Activated T-helper 2 cell treated with anti-CD3 and anti-CD28 coated beads, Interferon-gamma antibody, Interleukin-2, Interleukin-4, amounts not matched to agents 10 μg/mL and 5 μg/mL and 100 μg/mL, durations not matched to agents 14 hours and 24 hours and 36 hours (primary cell): ENCODE measurements at places on chromosomes 4 and X. TPM values are rescaled to one million over a fixed set of nuclear protein-coding genes. Genes with fewer than 3 reads are reported as not detected.
A peak's percentile ranks its signal among the peaks of the same experiment; 100 is the strongest.

GRCh38 chr4:184420402-184420801, 53.9 kb downstream of the IRF2 start:
- peaks cover 74% of the 10 kb centered on the region for H3K36me3 ChIP-seq
- H3K27me3 ChIP-seq: no peaks in the 10 kb centered on the region
- peak overlapping the region; percentile 94 for H3K27ac ChIP-seq
- DNase-seq: peak; percentile 28
- H3K4me1 ChIP-seq: peaks cover 68% of the 10 kb centered on the region
- H3K4me3 ChIP-seq: peak overlapping the region; percentile 68

The PARM1 gene
- not detected in 2 replicates for total RNA-seq

The RHOXF1 gene
- not detected in 2 replicates for total RNA-seq

DNA sequence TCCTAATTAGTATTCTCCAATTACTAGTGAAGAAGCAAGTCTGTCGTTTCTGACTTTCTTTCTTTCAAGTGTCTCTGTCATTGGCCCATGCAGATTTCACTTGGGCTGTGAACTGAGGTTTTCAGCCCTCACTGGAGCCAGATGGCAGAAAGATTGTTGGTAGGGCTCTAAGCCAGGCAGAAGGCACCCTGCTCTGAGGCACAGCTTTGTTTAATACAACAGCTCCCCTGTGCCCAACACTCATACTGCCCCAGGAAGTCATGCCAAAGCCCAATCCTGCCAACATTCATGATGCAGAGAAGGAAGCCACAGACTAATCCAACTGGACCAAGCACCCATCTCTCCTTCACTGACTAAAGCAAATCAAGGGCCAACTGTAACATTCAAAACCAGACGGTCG, 117.1 kb upstream of the FRG1 start:
- no peaks in the 10 kb centered on the region for H3K27me3 ChIP-seq
- no peak overlapping the region for H3K4me3 ChIP-seq
- no peaks in the 10 kb centered on the region for H3K4me1 ChIP-seq
- H3K36me3 ChIP-seq: no peaks in the 10 kb centered on the region
- no peak overlapping the region for H3K27ac ChIP-seq

DNA sequence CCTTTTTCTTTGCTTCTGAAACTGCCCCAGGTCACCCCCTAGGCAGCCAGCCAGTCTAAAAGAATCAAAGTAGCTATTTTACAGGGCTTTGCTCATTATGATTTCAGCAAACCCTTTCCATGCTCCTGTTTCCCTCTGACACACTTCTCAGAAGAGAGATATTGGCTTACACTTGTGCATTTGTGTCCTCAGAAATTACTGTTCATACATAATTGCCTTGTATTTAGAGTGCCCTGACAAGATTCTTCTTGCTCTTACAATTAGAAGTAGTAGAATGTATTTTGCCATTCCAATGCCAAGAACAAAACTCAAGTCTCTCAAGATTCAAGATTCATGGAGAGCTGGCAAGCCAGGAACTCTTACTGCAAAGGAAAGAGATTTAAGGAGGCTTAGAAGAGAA, 531.0 kb upstream of the ZFP42 start:
- no peak overlapping the region for H3K27ac ChIP-seq
- H3K36me3 ChIP-seq: no peaks in the 10 kb centered on the region
- no peak overlapping the region for H3K4me3 ChIP-seq
- no peaks in the 10 kb centered on the region for H3K4me1 ChIP-seq
- DNase-seq: no peak
